ENCODE measurements at places on chromosomes 4 and X.
A peak's percentile ranks its signal among the peaks of the same experiment; 100 is the strongest.

DNA sequence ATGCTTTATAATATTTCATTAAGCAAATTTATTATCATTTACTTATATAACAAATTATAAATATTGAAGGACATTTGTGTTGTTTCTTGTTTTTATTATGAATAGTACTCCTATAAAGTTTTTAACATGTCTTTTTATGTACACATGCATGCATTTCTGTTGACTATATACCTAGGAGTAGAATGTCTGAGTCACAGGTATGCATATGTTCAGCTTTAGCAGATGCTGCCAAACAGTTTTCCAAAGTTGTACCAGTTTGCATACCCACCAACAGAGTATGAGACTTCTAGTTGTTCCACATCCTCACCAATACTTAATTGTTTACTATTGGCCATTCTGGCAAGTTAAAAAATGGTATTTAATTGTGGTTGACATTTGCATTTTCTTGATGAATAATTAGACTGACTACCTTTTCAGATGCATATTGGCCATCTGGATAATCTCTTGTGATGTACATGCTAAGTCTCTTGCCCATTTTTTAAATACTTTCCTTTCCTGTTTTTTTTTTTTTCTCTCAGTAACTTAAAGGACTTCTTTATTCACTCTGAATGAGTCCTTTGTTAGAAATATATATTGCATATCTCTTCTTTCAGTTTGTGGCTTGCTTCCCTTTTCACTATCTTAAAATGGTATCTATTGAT is 132.2 kb upstream of the TRIM2 start:
- no peak for DNase-seq

- no peak for DNase-seq
Observed at GRCh38 chrX:155514225-155514624, 55.8 kb upstream of the F8A3 start.

DNA sequence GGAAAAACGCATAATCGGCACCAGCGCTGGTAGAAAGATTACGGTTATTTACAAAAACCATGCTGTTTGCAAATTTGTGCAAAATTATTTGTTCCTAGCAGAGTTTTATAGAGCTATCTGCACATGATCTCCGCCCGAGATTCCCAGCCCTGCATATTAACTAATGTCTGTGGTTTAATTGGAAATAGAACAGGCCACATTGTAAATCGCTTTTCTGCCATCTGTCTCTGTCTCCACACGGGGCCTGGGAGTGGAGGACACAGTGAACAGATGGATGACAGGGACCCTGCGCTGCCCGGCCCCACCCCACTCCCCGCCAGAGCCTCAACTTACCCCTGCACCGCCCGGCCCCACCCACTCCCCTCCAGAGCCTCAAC is 126.9 kb downstream of the FAM53A start:
- DNase-seq: no peak

DNA sequence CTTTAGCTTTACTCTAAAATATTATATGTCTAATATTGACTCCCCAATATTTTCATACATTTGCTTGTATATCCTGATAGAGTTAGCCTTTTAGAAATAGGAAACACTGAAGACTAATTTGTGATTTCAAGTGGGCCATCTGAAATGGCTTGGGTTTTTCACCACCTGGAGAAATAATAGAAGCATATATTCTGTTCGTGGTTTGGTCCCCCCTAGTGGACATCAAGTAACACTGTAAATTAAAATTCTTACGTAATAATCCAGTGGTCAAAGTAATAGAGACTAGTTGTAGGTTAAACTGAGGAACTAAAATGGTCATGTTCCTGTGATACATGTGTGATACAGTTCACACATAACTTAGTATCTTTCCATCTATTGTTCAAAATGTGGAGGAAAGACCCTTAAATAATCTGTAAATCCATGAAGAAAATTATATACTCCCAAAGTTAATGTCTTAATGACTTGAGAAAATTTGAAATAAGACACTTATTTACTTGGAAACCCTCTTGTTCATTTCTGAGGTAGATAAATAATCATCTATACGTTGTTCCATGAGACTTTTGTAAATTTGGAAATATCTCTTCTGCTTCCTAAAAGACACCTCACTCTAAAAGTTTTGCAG is 79.8 kb upstream of the SMARCAD1 start:
- DNase-seq: peak; percentile 15

- DNase-seq: no peak
Observed at GRCh38 chr4:140735317-140735716, 20.9 kb downstream of the TBC1D9 start.

GRCh38 chr4:105166066-105166465 is 19.4 kb downstream of the TET2 start:
- DNase-seq: no peak

DNA sequence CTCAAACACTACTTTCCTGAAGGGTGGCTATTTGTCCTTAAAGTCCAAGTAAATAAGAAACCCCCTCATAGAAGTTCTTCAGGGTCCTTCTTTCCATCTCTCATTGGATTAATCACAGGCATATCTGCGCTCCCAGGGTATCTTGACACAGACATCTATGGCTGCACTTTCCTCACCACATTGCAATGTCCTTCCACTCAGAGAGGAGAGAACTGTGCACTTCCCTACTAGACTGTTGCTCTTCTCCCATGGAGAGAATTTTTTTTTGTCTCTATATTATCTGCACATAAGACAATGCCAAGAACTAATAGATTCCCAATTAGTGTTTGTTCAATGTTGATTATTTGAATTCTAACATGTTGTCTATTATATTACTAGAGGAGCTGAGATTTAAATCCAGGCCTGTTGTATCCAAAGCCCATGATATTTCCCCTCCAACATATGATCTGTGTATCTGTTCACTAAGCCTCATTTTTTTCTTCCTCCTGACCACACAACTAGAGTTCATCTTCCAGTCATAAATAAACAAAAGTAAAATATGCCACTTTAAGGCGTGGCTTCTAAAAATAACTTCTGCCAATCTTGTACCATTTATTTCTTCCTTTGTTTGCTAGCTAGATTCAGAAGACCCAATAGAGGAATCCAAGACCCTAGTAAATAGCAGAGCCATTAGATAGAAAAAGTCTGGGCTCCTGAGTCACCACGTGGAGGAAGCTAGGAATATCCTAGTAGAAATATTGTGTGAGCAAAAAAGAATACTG is 61.5 kb upstream of the FAM241A start:
- no peak for DNase-seq

GRCh38 chr4:153258750-153259149 is 54.5 kb downstream of the TRIM2 start:
- DNase-seq: no peak

GRCh38 chr4:179757641-179758040 is 2315.4 kb upstream of the AGA start:
- no peak for DNase-seq

DNA sequence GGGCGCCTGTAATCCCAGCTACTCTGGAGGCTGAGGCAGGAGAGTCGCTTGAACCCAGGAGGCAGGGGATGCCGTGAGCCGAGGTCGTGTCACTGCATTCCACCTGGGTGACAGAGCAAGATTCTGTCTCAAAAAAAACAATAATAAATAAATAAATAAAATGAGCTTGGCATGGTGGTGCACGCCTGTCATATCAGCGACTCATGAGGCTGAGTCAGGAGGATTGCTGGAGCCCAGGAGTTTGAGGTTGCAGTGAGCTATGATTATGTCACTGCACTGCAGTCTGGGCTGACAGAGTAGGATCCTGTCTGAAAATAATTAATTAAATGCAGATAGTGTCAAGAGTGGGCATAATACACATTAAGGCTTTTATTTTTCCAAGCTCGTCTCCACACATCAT is 77.5 kb downstream of the DHRSX start:
- DNase-seq: no peak

GRCh38 chr4:178937130-178937529 is 1494.9 kb upstream of the AGA start:
- no peak for DNase-seq

DNA sequence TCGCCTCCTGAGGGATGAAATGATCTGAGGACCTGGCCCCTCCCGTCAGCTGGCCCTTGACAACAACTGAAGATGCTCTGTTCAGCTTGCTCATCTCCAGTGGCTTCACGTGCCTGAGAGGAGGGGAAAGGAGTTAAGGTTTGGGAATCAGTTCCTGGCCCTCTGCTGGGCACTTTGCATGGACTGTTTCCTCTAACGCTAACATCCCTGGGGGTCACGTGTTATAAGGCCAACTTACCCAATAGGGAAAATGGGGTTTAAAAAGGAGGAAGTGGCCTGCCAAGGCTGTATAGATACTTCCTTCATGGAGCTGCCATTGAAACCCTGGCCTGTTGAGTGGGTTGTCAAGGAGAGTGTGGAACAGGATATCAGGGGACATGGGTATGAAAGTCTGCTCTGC is 65.6 kb downstream of the OR13H1 start:
- no peak for DNase-seq

DNA sequence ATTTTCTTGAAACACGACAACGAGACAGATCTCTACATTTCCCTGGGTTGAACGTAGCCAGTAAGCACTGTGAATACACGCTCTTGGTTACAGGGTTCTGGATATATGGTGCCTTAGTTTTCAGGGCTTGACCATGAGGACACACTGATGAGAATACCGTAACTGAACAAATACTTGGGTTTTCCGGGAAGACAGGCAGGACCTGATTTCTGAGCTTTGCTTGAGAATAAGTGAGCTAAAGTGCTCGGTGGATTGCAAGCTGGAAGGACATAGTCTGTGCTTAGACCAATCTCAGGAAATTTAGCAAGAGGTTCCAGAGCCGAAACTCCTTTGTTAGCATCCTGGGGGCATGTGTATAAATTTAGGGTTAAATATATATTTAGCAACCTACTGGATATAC is 876 bp upstream of the TACR3 start:
- DNase-seq: no peak

DNA sequence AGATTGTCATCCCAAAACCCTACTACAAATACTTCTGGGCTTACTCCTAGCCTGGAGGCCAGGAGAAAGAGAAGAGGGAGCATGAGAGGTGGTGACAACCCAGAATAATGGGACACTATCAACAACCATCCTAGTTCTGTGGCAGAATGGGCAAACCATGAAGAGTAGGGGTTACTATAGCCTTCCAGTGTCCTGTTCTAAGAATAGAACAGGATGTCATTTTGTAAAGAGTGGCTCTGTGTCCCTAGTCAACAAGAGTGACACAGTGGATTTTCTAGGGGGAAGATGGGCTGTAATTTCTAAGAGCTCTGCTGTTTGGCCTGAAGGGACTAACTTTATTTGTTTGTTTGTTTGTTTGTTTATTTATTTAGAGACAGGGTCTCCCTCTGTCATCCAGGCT is 136.0 kb downstream of the PLS3 start:
- DNase-seq: no peak

- no peak for DNase-seq
Observed at GRCh38 chr4:7295911-7296660, 103.7 kb downstream of the SORCS2 start.

- peak; percentile 40 for DNase-seq
Observed at GRCh38 chr4:150078579-150079080, 385 bp downstream of the DCLK2 start.

- no peak for DNase-seq
Observed at GRCh38 chrX:148915474-148915873, 415.1 kb downstream of the AFF2 start.

- no peak for DNase-seq
Observed at GRCh38 chrX:37958525-37959211, 47.7 kb upstream of the SYTL5 start.

DNA sequence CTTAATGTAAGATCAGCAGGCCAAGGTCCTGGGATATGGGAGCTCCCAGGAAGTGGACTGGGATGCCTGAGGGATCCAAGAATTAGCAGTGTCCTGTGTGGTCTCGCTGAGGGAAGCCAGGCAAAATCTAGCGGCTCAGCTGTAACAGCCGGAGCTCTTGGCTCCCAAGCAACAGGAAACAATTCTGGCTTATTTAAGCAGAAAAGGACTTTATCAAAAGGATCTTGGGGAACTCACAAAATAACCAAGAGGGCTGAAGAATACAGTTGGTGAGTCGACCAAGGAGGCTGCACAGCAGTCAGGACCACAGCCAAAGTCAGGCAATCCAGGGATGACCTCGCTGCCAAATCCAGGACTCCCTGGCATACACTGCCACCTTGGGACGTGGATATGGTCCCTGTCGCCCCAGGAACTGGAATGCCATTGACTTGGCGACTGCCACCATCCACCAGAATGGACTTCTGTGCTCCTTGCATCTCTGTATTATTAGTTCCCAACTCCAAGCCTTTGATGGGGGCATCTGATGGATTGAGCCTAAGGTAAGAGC is 165.3 kb upstream of the BCOR start:
- DNase-seq: no peak

DNA sequence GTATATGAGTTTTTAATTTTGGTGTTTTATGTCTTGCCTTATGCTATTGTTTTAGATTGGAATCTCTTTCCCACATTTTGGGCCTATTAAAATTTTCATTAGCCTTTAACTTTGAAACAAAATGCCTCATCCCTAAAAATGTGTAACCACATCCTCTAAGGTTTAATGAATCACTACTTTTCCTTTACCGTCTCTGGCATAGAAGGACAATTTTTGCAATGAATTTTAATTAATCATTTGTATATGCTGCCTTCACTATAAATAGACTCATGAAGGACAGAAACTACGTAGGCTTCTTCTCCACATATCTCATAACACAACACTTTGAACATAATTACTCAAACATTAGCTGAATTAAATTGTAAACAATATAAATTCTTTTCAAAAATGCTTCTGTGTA is 421.5 kb downstream of the NLGN4X start:
- no peak for DNase-seq

DNA sequence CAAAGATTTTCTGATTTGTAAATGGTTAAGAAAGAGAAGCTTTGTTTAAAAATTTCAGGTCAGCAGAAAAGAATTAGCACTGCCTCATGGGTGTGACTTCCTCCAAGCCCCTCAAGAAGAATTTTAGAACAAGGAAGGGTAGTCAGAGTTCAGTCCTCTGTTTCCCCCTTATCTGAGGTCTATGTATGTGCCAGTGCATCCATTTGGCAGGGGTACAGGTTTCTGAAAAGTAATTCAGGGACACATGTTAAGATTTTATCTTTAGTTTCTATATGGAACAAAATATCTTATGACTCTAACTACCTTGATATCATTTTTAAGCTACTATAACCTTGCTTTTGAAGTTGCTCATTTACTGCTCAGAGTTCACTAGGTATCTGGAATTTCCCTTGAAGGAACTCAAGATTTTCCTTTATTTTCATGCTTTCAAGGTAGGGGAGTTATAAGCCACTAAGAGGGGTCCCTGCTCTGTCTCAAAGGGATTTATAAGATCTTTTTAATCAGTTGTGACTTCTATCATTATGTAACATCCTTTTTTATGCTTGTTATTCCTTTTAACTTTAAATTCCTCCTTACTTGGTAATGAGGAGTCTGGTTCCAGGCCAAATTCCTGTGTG is 24.4 kb upstream of the PLK4 start:
- no peak for DNase-seq

- no peak for DNase-seq
Observed at GRCh38 chr4:96131186-96131585, 291.3 kb downstream of the PDHA2 start.

All from neuronal stem cell (in vitro differentiated cells).